ENCODE measurements at places on chromosomes 6 and 20.

- no peak for DNase-seq
These were observed 17.8 kb upstream of the ZNF217 start for GRCh38 chr20:53611449-53611894.

DNA sequence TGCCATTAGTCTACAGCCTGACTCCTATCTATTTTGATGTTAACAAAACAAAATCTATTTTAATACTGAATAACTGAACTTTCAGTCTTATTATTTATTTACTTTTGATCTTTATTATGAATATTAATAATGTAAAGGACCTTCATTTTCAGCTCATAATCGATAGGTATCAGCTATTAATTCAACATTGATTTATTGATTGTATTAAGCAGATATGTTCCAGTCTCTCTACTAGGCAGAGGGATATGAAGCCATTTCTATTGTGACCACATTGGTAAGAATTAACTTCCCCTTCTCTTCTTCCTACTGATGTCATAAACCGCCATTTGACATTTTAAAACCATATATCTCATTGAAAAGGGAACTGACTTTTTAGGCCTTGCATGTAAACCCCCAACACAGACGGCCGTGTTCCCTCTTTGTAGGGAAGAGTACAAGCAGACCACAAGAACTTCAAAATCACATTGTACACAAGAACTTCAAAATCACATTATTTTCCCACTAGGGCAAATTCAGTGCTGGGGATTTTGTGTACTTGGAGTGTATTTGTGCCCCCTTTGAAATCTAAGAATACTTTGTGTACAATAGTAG is 69.5 kb upstream of the FABP7 start:
- no peak for DNase-seq

GRCh38 chr6:51384736-51385135 is 566.1 kb downstream of the TFAP2B start:
- no peak for DNase-seq

DNA sequence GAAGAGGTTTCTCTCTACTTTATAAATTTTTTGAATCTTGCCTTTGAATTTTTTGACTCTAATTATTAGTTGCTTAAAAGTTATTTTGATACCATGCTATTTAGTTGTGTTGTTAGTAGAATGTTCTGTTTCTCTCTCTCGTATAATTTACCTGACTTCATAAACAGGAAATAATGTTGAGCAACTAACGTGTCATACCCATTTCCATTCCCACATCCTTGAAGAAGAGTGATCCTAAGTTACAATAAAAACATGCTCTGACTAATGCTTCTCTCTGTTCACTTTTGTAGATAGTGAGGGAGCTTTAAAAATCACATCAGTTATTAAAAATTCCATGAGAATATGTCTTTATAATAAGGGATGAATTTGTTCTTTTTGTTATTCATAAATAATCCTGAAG is 69.7 kb downstream of the SAMD5 start:
- DNase-seq, result no peak

GRCh38 chr6:39452306-39453145 is 130.0 kb upstream of the KCNK16 start:
- no peak for DNase-seq

DNA sequence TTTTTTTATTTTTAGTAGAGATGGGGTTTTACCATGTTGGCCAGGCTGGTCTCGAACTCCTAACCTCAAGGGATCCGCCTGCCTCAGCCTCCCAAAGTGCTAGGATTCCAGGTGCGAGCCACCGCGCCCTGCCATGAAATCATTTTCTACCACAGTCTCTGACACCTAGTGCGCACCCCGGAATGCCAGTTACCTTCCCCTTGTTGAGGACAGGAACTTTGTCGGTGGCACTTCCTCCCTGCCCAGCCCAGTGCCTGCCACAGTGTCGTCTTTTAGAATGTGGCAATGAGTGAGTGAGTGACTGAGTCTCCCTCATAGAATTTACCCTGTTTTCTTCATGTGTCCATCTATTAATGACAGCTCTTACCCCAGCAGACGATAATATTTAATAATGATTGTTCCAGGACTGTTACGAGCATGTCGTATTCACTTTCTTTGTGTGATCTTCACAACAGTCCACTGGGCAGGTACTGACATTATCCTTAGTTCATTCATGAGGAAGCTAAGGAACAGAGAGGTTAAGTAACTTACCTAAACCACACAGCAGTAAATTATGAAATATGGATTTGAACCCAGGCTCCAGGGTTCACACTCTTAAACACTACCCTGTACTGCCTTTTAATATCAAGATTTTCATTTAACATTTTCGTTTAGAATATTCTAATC is 1.8 kb downstream of the OSBPL2 start:
- DNase-seq, result no peak

GRCh38 chr6:14951704-14952103 is 294.2 kb upstream of the JARID2 start:
- DNase-seq, result no peak
